ENCODE measurements at places on chromosomes 7 and 10. TPM values are rescaled to one million over a fixed set of nuclear protein-coding genes. Genes with fewer than 3 reads are reported as not detected.

LRRD1 gene
- 0.11 TPM for polyA plus RNA-seq

FRG2B gene
- polyA plus RNA-seq = not detected

- DNase-seq = no peak
These were observed 559.6 kb downstream of the GATA3 start for GRCh38 chr10:8614054-8614565.

GRCh38 chr10:87534173-87534858 lies 29.6 kb downstream of the MINPP1 start:
- DNase-seq = no peak

MKX gene
- 0.16 TPM for polyA plus RNA-seq

- DNase-seq = no peak
These were observed 40.7 kb downstream of the KMT2C start for GRCh38 chr7:152395112-152395511.

Data from left renal cortex interstitium (tissue), 4 donors.